ENCODE measurements at places on chromosomes 1 and 21. TPM values are rescaled to one million over a fixed set of nuclear protein-coding genes. Genes with fewer than 3 reads are reported as not detected.

AMPD1 gene
- 0.86 TPM for total RNA-seq

ITLN1 gene
- total RNA-seq = 16.8 TPM

RNF186 gene
- not detected for total RNA-seq

ERICH3 gene
- total RNA-seq = not detected

KCNJ6 gene
- not detected for total RNA-seq

LIPI gene
- total RNA-seq = not detected

SH3GLB1 gene
- 101 TPM for total RNA-seq

POLR3GL gene
- total RNA-seq = 21.0 TPM

MX2 gene
- total RNA-seq = 18.9 TPM

FOXD3 gene
- total RNA-seq = not detected

CHODL gene
- 1.1 TPM for total RNA-seq

C4BPB gene
- total RNA-seq = 0.34 TPM

NMNAT2 gene
- total RNA-seq = 0.99 TPM

CAPN9 gene
- 3.0 TPM for total RNA-seq

FASLG gene
- 0.47 TPM for total RNA-seq

NLRP3 gene
- 1.9 TPM for total RNA-seq

IFI44 gene
- total RNA-seq = 19.7 TPM

SYTL1 gene
- total RNA-seq = 93.6 TPM

GJA5 gene
- total RNA-seq = 5.0 TPM

OLFML2B gene
- total RNA-seq = 3.4 TPM

TMEM52 gene
- total RNA-seq = not detected

GRCh38 chr21:35400233-35400939 is 351.3 kb upstream of the RUNX1 start:
- peak; percentile 48 for DNase-seq

- no peak for DNase-seq
These were observed 47.4 kb downstream of the CAMTA1 start for GRCh38 chr1:6832531-6833188.

DNA sequence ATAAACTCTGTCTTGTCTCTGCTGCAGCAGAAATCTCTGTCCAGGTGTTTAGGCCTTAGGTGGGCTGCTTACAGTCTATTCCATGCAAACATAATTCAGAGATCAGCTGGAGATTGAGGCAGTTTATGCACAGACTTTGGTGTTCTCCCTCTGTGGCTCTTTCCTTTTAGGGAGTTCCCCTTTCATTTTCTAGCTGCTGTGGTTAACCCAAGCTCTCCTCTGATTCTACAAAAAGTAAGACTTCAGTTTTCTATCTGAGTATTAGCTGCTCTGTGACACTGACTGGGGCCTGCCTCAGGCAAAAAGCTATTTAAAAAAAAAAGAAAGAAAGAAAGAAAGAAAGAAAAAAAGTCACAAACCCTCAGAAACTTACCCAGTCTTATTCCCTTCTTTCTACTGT is 211.1 kb downstream of the CAMTA1 start:
- no peak for DNase-seq

- DNase-seq = no peak
These were observed 67.8 kb downstream of the NID1 start for GRCh38 chr1:235997049-235997448.

DNA sequence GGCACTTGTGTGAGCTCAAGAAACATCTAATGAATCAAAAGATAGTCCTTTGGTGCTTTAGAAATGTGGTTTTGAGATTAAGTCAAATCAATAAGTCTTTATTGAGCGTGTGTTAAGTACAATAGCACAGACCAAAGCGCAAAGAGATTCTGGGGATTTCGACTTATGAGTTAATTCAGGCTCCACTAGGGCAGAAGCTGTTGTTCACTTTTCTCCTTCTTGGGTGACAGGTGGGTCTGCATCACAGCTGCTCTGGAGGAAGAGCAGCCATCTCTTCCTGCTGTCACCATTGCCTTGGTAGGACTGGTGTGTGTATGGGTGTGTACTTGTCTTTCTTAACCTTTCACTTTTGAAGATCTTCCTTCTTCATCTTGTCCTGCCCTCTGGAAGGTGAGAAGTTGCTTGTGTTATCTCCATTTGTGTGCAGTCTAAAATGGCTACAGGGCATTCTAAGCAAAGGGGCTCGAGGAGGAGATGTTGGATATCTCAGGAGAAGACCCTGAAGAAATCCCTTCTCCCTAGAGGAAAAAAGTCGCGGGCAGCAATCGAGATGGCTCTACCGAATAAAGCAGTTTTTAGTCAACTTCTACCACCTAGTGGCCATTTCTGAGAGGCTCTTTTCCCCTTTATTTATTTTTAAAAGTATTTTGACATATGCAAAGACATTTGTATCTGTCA is 22.9 kb upstream of the DISC1 start:
- no peak for DNase-seq

DNA sequence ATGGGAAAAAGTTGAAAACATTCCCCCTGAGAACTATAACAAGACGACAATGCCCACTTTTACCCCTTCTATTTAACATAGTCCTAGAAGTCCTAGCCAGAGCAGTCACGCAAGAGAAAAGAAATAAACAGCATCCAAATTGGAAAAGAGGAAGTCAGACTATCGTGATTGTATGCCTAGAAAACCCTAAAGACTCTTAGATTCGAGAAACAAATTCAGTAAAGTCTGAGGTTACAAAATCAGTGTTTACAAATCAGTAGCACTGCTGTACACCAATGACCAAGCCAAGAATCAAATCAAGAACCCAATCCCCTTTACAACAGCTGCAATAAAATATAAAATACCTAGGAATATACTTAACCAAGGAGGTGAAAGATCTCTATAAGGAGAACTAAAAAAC is 72.4 kb downstream of the POU2F1 start:
- DNase-seq = no peak

- no peak for DNase-seq
These were observed 19.1 kb downstream of the COL24A1 start for GRCh38 chr1:86137436-86137835.

GRCh38 chr1:109283748-109284600 is 1.0 kb upstream of the PSRC1 start:
- DNase-seq = no peak

DNA sequence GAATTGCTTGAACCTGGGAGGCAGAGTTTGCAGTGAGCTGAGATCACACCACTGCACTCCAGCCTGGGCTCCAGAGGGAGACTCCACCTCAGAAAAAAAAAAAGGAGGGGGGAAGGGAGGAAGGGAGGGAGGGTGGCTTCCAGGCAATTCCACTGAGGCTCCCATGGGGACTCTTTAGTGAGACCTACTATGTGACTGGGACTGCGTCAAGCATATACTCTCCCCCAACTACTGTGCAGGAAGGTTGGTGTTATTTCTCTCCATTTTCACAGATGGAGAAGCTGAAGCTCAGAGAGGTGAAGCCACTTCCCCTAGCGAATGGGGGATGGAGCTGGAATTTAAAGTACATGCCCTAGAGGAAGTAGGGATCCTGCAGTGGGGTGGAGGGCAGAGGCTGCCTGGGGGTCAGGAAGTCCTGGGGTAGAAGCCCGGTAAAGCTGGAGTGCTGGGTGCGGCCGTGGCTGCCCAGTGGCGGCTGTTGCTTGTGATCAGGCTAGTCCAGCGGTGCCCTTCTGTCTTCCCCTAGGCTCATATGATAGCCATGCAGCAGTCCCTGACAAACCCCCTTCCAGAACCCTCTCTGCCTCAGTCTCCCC is 40.3 kb downstream of the RAP1GAP start:
- DNase-seq = no peak

- DNase-seq = no peak
These were observed 30.2 kb downstream of the TRAF5 start for GRCh38 chr1:211356723-211357407.

- no peak for DNase-seq
These were observed 93.9 kb downstream of the GLIS1 start for GRCh38 chr1:53644909-53645689.

- no peak for DNase-seq
These were observed 165.8 kb downstream of the LYPLAL1 start for GRCh38 chr1:219339466-219339865.

DNA sequence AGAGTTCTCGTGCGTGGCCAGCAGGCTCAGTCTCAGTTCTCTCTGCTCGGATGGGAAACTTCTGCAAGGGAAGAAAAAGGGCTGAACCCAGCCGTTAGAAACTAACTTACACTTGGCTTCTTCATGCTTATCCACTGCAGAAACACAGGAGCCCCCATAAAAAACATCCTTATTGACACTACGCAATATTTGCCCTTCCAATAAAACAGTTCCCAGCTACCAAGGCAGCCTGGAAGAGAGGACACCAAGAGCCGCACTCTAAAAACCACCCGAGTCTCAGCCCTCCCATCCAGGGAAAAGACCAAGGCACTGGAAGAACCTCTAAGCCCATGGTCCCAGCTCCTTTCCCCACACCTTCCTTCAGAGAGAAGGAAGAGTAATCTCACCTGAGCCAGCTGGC is 61.1 kb downstream of the SSBP3 start:
- DNase-seq = no peak

GRCh38 chr1:64236541-64236954 is 33.1 kb downstream of the UBE2U start:
- DNase-seq = no peak

DNA sequence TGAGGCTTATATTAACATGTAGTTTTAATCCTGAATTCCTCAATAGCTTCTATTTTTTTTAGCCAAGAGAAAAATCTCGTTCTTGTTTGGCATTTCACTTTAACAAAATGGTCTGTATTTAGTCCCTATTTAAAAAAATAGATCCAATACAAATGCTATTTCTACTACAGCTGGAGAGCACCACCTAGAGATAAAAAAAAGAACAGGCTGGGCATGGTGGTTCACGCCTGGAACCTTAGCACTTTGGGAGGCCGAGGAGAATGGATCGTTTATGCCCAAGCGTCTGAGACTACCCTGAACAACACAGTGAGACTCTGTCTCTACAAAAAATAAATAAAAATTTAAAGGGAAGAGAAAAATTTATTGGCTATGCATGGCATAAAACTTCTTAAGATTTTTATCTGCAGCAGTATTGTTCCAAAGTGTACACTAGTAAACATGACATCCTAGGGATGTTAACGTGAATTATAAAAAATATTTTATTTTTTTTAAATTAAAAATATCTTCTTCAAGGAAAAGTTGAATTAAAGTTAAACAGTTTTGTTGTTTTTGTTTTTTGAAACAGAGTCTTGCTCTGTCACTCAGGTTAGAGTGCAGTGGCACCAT is 4.4 kb downstream of the ST7L start:
- DNase-seq = no peak

- DNase-seq = peak; percentile 78
These were observed 539 bp downstream of the LAMC1 start for GRCh38 chr1:183023601-183024316.

DNA sequence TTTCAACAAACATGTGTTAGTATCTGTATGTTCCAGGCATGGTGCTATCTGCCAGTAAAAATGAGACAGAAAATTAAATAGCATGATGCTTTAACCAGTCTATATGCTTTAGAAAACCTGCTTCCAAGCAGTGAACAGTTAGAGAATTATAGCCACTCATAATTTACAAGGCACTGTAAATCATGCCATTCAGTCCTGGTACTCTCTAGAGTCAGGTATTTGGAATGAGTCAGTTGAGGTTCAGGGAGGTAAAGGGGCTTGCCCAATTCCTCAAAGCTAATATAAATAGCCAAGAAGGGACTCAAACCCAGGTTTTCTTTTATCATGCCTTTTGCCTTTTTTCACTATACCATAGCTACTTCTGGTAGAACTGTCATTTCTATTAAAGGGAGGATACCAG is 184.4 kb downstream of the NFIA start:
- DNase-seq = no peak

- no peak for DNase-seq
These were observed 253.2 kb upstream of the RRP15 start for GRCh38 chr1:218031901-218032300.

DNA sequence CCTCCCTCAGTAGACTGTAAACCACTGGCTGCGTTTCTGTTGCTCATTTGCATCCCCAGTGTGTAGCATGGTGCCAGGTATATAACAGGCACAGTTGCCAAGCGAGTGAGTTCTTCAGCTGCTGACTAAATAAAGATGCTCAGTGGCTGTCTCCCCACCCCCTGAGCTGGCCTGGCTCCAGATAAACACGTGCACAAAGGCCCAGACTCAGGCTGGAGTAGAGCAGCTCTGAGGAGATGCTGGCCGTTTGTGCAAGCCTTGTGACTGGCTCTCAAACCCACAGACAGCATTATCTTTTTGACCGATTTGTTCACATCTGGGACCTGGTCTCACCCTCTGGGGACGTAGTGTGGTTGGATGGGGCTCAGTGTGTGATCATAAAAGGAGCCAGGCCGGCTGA is 7.1 kb downstream of the CHRNB2 start:
- no peak for DNase-seq

GRCh38 chr1:33895396-33895795 is 31.5 kb downstream of the HMGB4 start:
- DNase-seq = no peak

- DNase-seq = no peak
These were observed 19.5 kb downstream of the USP25 start for GRCh38 chr21:15749082-15749860.

- no peak for DNase-seq
These were observed 65.6 kb upstream of the DAB1 start for GRCh38 chr1:57489358-57490036.

- no peak for DNase-seq
These were observed 37.5 kb downstream of the LGR6 start for GRCh38 chr1:202230939-202231645.

GRCh38 chr1:170539154-170539553 is 7.2 kb downstream of the GORAB start:
- no peak for DNase-seq

GRCh38 chr1:32948905-32949304 is 15.7 kb downstream of the RNF19B start:
- DNase-seq = no peak

- DNase-seq = peak; percentile 80
These were observed 18.7 kb downstream of the CNTN2 start for GRCh38 chr1:205061665-205062069.

GRCh38 chr1:206698011-206698410 is 13.3 kb downstream of the MAPKAPK2 start:
- DNase-seq = no peak

DNA sequence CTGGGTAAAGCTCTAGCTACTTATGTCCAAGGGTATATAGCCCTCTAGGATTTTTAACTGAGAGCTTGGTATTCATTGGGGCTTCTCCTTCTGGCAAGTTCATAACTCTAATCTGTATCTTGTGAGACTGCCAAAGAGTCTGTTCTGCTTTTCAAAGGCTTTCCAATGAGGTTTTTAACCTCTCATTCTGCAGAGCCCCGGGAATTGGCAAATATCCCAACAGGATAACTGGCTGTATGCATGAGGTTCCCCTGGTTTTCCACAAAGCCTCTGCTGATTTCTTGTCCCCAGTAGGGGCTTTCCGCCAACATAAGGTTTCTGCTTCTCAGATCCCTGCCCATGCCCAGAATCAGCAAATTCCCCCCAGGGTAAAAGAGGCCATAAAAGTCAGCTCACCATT is 40.9 kb downstream of the RPL5 start:
- DNase-seq = no peak

- no peak for DNase-seq
These were observed 41.3 kb downstream of the COQ8A start for GRCh38 chr1:226981386-226981817.

Data from ureter (tissue), 1 donor.